ENCODE measurements at places on chromosomes 1 and 21.
A peak's percentile ranks its signal among the peaks of the same experiment; 100 is the strongest.

GRCh38 chr1:41666981-41667631 lies 182.6 kb upstream of the EDN2 start:
- peak; percentile 30 for DNase-seq

- no peak for DNase-seq
These were observed 105.5 kb downstream of the TNR start for GRCh38 chr1:175637911-175638310.

DNA sequence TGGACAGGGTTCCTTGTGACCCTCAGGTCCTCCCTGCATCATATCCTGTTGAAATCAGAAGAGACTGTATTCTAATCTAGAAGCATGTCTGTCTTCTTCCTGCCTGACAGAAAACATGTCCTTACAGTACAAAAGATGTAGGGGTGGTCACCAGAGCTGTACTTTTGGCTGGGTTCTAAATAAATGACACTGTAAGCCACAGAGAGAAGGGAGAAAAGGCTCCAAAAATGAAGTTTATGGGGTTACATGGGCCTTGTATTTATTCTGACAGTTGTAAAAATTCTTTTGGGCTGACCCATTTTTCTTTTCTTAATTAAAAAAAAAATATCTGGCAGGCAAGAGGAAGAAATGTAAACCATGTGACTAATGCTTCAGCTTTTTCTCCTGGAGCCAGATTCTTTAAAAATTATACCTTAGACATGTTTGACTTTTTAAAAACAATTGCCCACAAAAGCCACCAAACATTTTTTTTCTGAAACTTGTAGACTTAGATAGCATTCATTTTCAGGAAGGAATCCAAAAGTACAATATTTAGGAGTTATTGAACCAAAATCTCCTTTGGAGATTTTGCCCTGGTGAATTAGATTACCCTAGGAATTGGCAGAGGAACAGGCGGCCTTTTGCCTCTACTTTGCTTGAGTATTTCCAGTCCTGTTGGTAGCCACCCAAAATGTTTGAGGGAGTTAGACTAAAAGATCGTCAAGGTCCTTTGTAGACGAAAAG lies 17.1 kb downstream of the RGL1 start:
- DNase-seq, result peak; percentile 55

DNA sequence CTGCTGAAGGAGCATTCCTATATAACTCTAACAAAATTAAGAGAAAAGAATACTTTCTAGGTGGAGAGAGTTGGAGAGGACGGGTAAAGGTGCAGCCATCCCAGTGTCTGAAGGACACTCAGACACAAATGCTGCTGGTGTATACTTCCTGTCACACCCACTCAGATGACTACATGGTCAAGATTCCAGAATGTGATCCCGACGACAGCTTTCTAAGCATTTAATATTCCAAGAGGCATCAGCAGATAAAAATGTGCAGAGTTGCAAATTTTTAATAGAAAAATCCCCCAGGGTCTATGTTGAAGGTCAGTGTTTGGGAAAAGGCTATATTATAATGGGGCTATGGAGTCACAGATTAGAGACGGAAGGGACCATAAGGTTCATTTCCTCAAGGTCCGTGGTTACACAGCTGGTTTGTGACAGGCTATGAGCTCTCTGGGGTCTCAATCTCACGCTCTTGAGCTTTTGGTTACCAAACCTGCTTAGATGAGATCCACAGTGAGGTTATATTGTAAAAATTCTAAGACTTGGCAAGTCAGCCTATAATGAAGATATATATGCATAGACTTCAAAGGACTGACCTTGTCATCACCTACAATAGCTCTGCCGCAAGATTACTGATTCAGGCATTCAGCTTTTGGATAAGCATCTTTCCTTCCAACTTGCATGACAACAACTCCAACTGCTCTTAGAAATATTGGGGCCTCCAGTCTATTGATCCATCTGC lies 35.1 kb downstream of the ZNF281 start:
- DNase-seq, result peak; percentile 44

Data from AG08395 (cell line).